Stimulated activated CD4-positive, alpha-beta T cell treated with anti-CD3 and anti-CD28 coated beads, Interleukin-12 subunit alpha, Interleukin-12 subunit beta, amount 100 ng/mL, for 4 hours (primary cell): ENCODE measurements at places on chromosomes 11 and 22.

- DNase-seq: no peak
Observed at GRCh38 chr11:10051868-10052586, 242.0 kb downstream of the SBF2 start.

- peak; percentile 15 for DNase-seq
Observed at GRCh38 chr11:5476186-5476819, 12.2 kb upstream of the OR52D1 start.

- DNase-seq: no peak
Observed at GRCh38 chr22:37887584-37888378, 18.3 kb upstream of the MICALL1 start.

- DNase-seq: no peak
Observed at GRCh38 chr11:13367115-13367514, 89.5 kb downstream of the BMAL1 start.

DNA sequence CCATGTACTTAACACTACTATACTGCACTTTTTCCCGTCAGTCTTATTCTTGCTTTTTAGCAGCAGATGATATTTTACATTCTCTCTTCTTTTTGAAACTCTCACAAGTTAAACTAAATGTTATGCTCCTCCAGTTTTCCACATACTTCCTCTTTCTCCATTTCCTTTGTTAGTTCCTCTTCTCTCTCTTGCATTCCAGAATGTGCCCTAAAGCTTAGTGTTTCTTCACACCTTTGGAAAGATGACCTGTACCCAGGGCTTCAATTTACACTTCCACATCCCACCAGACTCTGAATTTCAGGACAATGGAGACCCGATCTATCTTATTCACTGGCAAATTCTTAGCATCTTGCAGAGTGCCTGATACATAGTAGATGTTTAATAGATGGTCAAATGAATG lies 51.8 kb downstream of the APIP start:
- DNase-seq: no peak

DNA sequence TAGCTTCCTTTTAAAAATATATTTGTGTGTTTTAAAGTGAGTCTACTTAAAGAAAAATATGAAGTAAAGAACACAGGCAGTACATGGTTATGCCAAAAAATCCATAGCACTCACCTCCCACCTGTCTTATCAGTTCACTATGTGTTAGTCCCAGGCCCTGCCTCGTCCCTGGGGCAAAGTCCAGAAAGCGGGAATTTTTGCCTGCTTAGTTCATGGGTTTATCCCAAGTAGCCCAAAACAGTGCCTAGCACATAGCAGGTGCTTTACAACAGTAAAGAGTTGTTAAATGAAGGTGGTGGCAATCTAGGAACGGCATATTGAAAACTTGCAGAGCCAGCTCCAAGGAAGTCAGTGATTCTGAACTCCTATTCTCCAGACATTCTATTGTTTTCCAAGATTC lies 154.0 kb downstream of the MN1 start:
- no peak for DNase-seq

- no peak for DNase-seq
Observed at GRCh38 chr11:69370984-69371709, 77.2 kb downstream of the MYEOV start.

DNA sequence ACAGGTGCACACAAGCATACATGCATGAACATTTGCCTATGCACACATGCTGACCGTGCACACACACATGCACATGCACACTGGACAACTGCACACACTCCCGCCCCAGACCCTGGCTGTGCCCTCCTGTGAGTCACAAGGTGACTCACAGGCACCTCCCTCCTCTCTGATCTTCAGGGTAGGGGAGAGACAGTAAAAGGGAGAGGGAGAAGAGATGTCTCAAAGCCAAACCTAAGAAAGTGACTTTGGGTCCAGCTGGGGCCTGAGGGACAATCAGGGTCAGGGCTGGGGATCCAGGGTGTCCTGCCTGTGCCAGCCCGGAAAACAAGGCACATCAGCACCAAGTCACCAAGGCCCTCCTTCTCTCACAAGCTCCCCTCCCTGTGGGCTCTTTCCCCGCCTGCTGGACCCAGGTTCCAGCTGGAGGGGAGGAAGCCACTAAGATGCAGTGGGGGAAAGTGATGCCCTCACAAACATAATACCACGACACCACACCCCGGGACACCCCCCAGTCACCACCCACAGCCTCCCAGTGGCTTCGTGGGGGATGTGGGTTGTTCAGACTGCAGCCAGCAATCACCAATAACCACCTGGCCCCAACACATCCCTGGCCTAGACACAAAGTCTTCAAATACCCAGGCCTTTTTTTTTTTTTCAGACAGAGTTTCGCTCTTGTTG lies 39.3 kb downstream of the PDGFB start:
- no peak for DNase-seq

- DNase-seq: peak; percentile 12
Observed at GRCh38 chr22:19942157-19943081, 801 bp upstream of the TXNRD2 start.

- DNase-seq: no peak
Observed at GRCh38 chr11:110968348-110969062, 256.3 kb upstream of the ARHGAP20 start.

GRCh38 chr11:221998-222789 lies 13.9 kb downstream of the SIRT3 start:
- DNase-seq: no peak

DNA sequence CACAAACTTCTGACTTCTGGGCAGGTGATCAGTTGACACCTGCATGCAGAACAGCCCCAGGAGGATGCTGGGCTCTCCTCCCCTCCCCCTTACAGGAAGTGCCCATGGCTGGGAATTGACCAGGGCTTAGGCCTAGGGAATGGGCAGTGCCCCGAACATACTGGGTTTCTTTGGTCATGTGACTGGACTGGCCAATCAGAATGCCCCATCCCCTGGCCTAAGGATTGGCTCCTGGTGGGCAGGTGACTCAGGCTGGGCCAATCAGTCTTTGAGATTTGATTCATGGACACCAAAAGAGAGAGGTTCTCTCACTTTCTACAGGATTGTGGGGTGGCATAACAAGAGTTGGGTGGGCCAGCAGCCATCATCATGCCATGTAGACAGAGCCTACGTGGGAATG lies 37.1 kb downstream of the MCM5 start:
- DNase-seq: no peak

GRCh38 chr22:21915624-21916308 lies 36.9 kb downstream of the PPM1F start:
- no peak for DNase-seq

- no peak for DNase-seq
Observed at GRCh38 chr11:47050284-47050683, 113.7 kb downstream of the CSTPP1 start.

DNA sequence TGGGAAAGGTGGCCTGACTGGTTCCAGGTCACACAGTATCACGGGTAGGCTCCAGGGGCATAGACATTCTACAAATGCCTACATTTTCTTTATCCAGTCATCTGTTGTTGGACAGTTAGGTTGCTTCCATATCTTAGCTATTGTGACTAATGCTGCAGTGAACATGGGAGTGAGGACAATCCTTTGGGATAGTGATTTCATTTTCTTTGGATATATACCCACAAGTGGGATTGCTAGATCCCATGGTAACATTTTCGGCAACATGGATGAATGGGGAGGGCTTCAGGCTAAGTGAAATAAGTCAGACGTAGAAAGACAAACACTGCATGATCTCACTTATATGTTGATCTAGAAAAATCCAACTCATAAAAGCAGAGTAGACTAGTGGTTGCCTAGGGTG lies 744.3 kb downstream of the NTM start:
- DNase-seq: no peak

- DNase-seq: no peak
Observed at GRCh38 chr11:119941636-119942411, 196.1 kb downstream of the TRIM29 start.

- no peak for DNase-seq
Observed at GRCh38 chr11:125772834-125773505, 5.7 kb downstream of the PATE2 start.

GRCh38 chr11:74138572-74138971 lies 32.2 kb downstream of the C2CD3 start:
- DNase-seq: no peak

GRCh38 chr11:33923626-33924025 lies 31.8 kb upstream of the LMO2 start:
- DNase-seq: no peak

DNA sequence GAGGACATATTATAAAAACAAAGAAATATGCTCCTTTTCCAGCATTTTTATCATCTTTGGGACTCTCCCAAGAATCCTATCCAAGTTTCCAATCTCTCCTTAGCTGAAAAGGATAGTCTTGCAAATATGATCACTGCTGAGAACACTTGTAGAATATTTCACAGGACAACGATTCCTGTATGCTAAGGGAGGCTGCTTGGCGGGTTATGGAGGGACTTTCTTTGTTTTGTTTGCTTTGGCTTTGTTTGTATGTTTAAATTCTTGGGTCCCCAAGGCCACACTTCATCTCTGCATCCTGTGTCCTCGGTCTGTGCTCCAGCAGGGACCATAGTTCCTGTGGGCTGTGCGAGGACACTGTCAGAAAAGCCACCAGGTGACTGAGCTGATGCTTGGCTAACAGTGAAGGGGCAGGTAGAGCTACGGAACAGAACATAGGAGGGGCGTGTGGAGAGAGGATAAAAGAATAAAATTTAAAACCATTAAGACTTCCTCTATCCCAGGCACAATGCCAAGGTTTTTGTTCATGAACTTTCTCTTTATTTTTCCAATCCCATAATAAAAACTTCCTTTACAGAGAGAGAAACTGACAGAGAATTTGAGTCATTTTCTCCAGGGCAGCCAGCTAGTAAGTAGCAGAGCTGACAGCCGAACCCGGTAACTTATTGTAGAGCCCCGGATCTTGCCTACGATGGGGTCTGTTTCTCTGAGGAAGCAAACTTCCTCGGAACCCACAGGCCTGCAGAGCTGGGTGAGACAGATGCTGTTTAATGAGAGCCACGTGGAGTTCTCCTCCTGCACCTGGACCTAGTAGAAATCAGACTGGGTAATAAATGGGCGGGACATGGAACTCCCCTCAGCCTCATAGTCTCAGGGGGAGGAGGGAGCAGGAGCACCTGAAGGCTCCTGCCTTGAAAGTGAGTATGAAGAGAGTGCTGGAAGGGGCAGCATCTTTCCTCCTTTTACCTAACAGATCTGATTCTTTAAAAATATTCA lies at the start of gene IZUMO1R:
Gene IZUMO1R, plus strand, starts transcription at position 615 of the 993 bp plus-strand sequence. CDS start 1,057 bp downstream, outside the sequence.
- DNase-seq: no peak

DNA sequence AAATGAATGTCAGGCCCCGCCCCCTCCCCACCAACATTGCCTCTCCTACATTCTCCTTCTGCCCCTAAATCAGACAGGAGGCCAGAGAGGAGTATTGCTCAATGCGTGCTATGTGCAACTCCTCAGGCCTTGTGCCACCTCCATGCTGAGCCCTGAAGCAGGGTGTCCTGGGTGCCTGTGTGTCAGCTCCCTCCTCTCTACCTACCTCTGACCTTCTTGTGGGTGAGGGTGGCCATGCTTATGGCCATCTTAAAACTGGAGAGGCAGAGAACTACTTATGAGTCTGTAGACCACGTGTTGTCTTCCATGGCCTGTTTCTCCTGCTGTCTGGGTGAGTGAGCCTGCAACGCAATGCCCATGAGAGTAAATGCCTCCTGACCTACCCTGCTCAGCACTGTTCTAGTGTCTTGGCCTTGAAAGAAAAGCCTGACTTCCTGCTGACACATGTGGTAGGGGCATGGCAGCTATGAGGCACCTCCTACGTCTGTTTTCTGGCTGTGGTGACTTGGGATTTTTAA lies 10.5 kb downstream of the MCAM start:
- DNase-seq: no peak

GRCh38 chr11:82889133-82890001 lies 10.9 kb downstream of the PRCP start:
- DNase-seq: no peak

GRCh38 chr11:95739108-95739938 lies 50.3 kb downstream of the FAM76B start:
- no peak for DNase-seq

GRCh38 chr22:32922186-32922585 lies 120.7 kb downstream of the TIMP3 start:
- no peak for DNase-seq

GRCh38 chr11:97683733-97684132 lies 1293.9 kb downstream of the JRKL start:
- DNase-seq: no peak

GRCh38 chr11:116723511-116723910 lies 49.3 kb downstream of the BUD13 start:
- DNase-seq: no peak
